NCI-H460 (cell line): ENCODE measurements at places on chromosomes 2 and 18. TPM values are rescaled to one million over a fixed set of nuclear protein-coding genes. Genes with fewer than 3 reads are reported as not detected.
A peak's percentile ranks its signal among the peaks of the same experiment; 100 is the strongest.

Gene SULT1C4
- total RNA-seq, result not detected in 2 replicates

Gene RAB6C
- total RNA-seq, result not detected in 2 replicates

Gene RBM43
- total RNA-seq, result 1.5 and 3.2 TPM in 2 replicates

Gene TXNDC2
- total RNA-seq, result 0.10 and 0.17 TPM in 2 replicates

Gene CYP26B1
- total RNA-seq, result 0.94 and 1.0 TPM in 2 replicates

Gene ZNF385B
- 2.3 and 3.3 TPM in 2 replicates for total RNA-seq

Gene SPAST
- 39.1 and 40.5 TPM in 2 replicates for total RNA-seq

Gene BOLL
- not detected in 2 replicates for total RNA-seq

GRCh38 chr2:189249171-189249570 is 69.6 kb upstream of the COL5A2 start:
- DNase-seq, result no peak

DNA sequence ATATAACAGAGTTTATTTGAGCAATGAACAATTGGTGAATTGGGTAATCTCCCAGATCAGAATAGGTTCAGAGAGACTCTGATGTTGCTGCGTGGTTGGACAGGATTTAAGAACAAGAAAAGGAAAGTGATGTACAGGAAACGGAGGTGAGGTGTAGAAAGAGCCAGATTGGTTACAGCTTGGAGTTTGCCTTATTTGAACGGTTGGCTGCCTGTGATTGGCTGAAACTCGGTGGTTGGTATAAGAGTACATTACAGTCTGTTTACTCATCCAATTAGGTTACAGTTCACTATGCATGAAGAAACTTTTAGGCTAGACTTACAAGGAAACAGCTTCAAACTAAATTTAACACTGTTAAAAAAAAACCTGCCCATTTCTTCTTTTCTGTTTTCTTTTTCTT is 68.0 kb upstream of the CABLES1 start:
- DNase-seq, result no peak

DNA sequence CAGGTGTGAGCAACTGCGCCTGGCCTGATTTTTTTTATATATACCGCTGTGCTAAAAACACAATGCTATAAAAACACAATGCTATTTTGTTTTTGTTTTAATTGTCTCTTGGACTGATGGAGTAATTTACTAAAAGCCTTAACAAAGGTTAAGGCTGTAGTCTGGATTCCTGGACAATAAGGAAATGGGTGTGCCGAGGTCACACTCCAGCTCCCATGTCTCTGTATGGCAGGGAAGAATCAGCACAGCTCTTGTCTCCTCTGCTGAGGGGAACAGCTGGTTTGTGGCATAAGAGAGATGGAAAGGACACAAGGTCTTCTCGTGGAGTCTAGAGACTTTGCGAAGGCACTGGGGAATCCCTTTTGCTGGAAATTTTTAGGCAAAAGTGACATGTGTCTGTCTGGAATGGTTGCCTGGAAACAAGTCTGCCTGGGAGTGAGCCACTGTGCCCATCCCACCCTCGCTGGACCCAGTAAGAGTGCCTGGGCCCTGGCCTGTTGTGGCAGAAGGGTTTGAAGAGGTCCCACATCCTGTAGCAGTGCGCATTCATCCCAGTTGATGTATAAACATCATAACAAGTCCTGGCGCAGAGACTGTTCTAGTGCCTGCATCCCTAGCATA is 73.1 kb downstream of the MAPK4 start:
- no peak for DNase-seq

- DNase-seq, result no peak
These were observed 619.2 kb downstream of the IRS1 start for GRCh38 chr2:226180281-226180884.

- DNase-seq, result peak; percentile 15
These were observed 479 bp downstream of the RAB11FIP5 start for GRCh38 chr2:73112026-73112912.

DNA sequence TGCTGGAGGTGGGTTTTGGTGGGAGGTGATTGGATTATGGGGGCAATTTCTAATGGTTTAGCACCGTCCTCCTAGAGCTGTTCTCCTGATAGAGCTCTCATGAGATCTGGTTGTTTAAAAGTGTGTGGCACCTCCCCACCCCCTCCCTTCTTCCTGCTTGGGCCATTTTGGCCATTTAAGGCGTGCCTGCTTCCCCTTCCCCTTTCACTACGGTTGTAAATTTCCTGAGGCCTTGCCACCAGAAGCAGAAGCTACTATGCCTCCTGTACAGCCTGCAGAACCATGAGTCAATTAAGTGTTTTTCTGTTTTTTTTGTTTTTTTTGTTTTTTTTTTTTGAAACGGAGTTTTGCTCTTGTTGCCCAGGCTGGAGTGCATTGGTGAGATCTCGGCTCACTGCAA is 335.7 kb upstream of the HS6ST1 start:
- DNase-seq, result no peak

GRCh38 chr2:202299712-202300111 is 34.1 kb downstream of the NOP58 start:
- DNase-seq, result no peak

DNA sequence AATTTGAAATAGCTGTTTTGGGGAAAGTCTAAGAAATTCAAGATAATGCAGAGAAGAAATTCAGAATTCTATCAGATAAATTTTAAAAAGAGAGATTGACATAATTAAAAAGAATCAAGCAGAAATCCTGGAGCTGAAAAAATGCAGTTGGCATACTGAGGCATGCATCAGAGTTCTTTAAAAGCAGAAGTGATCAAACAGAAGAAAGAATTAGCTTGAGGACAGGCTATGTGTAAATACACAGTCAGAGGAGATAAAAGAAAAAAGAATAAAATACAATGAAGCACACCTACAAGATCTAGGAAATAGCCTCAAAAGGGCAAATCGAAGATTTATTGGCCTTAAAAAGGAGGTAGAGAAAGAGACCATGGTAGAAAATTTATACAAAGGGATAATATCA is 57.1 kb downstream of the CYTIP start:
- DNase-seq, result no peak

- DNase-seq, result no peak
These were observed 41.3 kb downstream of the ATF2 start for GRCh38 chr2:175126661-175127060.

DNA sequence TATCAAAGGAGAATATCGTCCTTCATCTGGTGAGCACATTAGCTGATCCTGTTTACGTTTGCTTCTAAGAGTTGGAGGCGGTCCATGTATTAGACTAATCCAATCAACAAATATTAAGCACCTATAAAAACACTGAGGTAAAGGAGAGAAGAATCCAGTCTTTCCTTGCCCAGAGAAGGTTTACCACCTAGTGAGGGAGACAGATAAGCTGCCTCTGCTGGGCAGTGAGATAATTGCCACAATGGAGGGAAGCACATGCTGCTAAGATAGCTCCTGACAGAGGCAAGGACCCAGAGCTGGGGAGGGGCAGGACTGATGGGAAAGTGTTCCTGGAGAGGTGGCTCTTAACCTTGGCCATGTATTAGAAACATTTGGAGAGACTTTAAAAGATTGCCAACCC is 36.7 kb upstream of the ST8SIA5 start:
- DNase-seq, result no peak

DNA sequence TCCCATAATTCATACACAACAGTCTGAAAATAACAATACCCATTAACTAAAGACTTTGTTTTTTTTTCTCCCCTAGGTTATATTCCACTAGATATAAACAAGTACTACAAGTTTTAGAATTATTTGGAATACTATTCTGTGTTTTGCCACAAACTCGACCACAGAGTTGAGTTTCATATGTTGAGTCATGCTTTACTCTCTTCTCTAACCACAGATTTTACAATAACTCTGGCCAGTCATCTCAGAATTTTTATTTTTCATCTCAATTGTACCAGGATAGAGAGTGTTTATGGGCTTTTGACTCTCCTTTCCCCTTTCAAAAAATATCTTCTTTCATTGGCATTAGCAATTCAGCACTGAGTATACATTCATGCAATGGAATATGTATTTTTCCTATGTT is 348.7 kb upstream of the GALNT5 start:
- no peak for DNase-seq

DNA sequence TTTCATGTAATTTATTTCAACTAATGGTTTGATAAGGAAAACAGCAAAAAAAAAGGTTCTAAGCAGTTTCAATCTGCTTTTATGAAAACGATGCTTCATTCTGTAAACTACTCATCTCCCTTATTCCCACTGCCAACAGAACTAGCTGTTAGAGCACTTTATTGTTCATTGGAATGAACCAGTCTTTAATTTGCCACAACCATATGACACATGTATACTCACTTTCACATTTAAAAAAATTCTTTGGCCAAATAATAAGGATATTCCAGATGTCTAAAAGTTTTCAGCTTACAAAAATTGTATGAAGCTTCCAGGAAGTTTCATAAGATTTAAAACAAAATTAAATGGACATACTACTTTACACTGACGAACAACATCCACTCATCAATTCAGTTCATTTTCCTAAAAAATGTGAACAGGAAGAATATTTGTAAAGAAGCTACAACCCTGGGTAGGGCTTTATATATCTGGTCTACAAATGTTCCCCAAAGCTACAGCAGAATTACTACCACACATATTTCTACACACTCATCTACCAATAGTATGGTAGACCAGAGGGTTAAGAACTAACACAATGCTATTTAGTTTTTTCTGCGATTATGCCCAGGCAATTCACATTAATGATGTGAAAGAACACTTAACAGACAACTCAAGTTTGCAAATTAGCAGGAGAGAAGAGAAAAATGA is 37.7 kb downstream of the ZNF521 start:
- no peak for DNase-seq
